Kidney epithelial cell (primary cell): ENCODE measurements at places on chromosomes 16 and 17. TPM values are rescaled to one million over a fixed set of nuclear protein-coding genes. Genes with fewer than 3 reads are reported as not detected.

GRCh38 chr17:49370971-49371834, 9.2 kb upstream of the ZNF652 start:
- DNase-seq = no peak

GRCh38 chr17:58516644-58517377, 2.4 kb upstream of the MTMR4 start:
- no peak for DNase-seq

GRCh38 chr17:82022981-82023446, at the start of gene LRRC45:
LRRC45 (plus strand) TSS chr17:82023305; CDS start chr17:82023644, 339 bp downstream.
- DNase-seq = peak; percentile 95

- DNase-seq = no peak
Observed at GRCh38 chr17:7217113-7217987, 2.3 kb downstream of the DLG4 start.

Gene CCL14
- not detected in 2 replicates for total RNA-seq
